ENCODE measurements at places on chromosomes 11 and 22.

- ATAC-seq: no peak
Measured at GRCh38 chr11:43574949-43575912, 105.3 kb upstream of the HSD17B12 start.

DNA sequence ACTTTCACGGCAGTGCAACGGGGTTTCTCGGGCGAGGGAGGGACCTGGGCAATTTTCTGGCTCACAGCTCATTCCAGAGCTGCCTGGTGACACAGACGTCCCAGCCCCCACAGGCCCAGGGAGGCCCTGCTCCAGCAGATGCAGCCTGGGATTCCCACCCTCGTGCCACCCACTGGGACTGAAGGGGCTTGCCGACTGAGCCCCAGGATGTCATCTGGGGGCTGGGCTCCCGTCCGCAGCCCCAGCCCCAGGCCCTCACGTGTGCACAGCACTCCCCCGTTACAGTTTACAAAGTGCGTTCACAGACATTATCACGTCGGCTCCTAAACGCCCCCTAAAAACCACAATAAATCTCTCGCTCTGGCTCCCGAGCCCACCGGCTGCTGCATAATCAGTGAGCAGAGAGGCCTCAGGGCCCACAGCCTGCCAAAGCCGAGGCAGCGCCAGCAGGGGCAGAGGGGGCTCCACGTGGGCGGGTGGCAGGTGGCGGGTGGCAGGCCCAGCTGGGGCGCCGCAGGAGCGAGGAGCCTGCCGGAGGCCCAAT is 76.9 kb upstream of the TCF20 start:
- ATAC-seq: no peak

GRCh38 chr11:125257190-125257579 is 92.6 kb downstream of the PKNOX2 start:
- no peak for ATAC-seq

DNA sequence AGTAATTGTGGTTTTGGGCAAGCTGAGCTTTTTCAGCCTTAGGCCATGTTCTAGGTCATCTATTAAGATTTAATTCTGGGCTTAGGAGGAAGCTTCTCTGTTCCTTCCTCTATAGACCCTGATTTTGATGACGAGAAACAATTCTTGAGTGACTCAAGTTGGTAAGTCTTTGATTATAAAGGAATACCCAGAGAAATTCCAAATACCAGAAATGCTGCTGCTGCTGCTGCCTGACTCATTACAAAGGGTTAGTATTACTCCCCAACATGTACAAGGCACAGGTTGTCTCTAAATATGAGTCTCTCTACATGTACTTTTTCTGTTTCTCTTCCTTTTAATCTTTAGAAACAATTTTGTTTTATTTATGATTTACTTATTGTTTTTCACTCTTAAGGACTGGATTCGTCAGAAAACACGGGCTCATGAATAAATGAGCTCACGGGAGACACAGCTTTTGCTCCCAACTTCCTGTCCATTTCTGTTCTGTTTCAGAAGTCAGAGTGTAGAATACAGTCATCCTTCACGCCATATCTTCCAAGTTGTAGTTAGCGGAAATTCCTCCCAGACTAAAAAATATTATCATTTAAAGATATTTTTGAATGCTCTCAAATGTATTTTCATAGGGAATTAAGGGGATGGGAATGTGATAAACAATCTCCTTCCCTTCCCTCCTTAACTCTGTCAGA is 31.8 kb upstream of the RBMXL2 start:
- ATAC-seq: no peak

GRCh38 chr11:74019104-74019738 is 10.3 kb upstream of the UCP3 start:
- peak; percentile 22 for ATAC-seq

DNA sequence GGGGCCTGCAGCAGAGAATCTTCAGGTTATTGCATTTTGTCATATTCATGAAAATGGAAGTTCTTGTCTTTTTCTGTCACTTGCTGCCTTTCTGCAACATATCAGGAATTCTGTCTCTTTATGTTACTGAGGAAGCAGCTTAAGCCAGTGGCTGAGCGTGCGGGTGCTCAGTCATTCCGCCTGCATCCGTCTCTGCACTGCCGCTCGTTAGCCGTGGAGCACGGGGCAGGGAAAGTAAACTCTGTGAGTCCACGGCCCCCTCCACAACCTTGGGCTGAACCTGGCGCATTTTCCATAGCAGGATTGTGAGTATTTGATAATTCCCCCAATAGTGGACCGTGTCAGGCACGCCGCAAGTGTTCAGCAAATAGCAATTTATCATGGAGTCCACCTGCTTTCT is 1007.7 kb downstream of the BRD1 start:
- ATAC-seq: no peak

- ATAC-seq: no peak
Measured at GRCh38 chr11:7490535-7490934, 5.2 kb downstream of the OLFML1 start.

DNA sequence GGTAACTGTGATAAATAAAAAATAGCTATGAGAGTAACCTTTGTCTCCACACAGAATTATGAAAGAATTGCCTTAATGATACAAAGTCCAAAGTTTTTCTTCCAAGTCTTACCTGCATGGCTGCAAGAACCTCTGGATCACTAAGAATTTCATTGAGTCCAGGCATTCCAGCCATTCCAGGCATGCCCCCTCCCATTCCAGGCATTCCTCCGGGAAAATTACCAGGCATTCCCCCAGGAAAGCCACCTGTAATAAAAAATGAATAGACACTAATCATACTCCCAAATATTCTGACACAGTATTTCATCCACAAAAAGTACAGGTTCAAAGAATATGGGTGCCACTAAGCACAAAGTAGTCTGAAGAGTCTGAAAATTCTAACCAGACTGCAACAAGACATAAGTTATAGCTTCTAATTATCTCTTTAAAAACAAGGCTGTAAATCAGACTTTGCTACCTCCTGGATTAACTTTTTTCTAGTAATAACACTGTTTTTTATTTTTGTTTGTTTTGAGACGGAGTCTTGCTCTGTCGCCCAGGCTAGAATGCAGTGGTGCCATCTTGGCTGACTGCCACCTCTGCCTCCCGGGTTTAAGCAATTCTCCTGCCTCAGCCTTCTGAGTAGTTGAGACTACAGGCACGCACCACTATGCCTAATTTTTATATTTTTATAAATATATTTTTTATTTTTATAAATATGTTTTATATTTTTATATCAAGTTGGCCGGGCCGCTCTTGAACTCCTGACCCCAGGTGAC is 8.0 kb upstream of the SLC25A17 start:
- ATAC-seq: no peak

DNA sequence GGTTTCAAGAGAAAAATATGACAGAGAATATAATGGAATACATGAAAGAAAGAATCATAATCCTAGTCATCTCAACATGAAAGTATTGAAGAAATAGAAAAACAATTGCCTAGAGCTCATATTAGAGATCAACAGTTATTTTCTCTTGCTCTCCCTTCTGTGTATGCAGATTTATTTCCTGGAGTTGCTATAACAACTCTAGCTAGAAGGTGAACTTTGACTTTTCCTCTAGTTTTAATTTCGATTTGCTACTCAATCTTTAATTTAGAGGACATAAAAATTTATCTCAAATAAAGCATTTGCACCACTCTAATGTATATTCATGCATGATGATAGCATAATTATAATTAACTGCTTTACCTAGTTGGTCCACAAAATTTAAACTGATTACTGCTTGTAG is 84.6 kb upstream of the PICALM start:
- no peak for ATAC-seq

DNA sequence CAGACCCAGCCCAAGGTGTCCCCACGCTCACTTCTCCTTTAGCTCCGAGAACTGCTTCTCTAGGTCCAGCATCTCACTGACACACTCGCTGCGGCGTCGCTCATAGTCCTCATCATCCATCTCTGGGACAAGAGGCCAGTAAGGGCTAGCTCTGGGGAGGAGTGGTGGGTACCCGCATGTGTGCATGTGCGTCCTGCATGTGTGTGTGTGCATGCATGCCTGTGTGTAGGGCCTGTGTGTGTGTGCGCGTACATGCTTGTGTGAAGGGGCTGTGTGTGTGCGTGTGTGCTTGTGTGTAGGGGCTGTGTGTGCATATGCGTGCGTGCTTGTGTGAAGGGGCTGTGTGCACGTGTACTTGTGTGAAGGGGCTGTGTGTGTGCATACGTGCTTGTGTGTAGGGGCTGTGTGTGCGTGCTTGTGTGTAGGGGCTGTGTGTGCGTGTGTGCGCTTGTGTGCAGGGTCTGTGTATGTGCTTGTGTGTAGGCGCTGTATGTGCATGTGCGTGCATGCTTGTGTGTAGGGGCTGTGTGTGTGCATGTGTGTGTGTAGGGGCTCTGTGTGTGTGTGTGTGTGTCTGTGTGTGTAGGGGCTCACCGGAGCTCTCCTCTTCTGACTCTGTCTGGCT is 3.3 kb downstream of the BRMS1 start:
- ATAC-seq: no peak

- no peak for ATAC-seq
Measured at GRCh38 chr11:35717043-35717442, 54.5 kb downstream of the TRIM44 start.

DNA sequence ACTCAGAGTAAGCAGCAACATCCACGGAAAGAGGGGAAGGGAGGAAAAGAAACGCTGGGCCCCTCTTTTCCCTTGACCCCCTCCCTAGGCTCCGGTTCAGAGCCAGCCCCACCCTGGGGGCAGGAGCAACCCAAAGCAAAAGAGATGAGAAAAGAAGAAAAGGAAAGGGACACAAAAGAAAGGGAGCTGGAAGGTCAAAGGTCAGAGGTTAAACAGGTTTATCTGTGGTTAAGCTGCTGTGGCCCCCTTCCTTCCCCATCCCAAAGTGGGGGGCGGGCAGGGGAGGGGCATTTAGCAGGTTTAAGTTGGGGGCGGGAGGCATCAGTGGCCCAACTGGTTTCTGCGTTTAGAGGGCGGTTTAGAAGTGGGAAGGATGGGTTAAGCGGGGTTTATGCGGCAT is 35.6 kb downstream of the SLC22A12 start:
- ATAC-seq: no peak

DNA sequence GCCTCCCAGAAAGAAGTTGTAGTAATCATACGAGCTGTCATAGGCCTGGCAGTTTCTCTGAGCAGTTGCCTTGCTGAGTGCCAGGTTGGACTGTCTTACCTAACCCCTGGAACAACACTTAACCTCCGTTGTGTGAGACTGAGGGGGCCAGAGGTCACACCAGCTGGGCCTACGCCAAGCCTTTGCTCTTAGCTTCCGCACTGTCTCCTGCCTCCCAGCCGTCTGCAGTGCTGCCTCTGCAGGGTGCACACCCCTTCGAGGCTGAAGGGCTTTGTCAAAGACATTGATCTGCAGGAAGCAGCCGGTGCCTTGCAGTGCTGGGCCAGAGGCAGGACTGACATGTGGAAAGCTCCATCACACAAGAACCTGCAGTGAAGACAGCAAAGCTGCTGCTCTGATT is 16.7 kb downstream of the TAB1 start:
- no peak for ATAC-seq

GRCh38 chr11:11605181-11605580 is 16.6 kb downstream of the GALNT18 start:
- ATAC-seq: no peak

DNA sequence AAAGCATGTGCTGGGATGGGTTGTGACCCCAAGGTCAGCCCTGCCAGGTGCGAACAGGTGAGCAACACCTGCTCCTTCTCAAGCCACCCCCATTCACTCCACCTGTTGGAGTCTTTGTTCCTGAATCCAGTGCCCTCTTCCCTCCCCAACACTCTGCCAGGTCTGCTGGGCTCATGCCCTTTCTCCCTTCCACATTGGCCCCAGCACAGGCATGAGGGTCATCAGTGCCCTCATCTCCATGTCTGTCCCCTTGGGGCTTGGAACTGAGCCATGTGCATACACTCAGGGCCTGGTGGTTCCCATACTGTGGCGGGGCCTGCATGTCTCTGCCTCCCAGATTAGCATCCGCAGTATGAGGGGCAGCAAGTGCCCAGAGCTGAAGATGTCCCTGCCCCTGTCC is 19.1 kb downstream of the RFPL2 start:
- no peak for ATAC-seq

- no peak for ATAC-seq
Measured at GRCh38 chr11:116072133-116072532, 567.9 kb upstream of the CADM1 start.

GRCh38 chr11:62020661-62021060 is 53.2 kb upstream of the FTH1 start:
- no peak for ATAC-seq

DNA sequence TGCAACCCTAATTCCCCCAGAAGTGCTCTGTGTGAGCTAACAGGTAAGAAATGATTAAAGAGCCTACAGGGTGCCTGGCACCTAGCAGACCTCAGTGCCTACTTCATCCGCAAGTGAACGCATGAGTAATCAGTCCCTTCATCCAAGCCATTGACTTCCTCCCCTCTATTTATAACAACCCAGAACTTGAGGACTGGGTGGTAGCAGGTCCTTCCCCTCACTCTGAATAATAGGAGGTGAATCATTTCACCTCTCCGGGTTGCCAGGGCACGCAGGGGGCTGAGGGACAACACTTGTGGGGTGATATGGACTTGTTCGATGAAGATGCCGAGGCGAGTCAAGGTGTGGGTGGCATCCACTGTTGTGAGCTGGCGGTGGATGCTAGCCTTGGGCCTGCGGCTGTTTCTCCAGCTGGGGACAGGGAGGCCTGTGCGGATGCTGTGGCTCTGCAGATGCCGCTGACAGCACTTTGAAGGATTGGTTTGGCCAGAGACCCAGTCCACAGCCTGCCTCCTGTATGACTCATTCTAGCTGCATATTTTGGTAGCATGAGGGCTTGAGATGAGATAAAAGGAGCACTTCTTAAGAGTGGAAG is 11.7 kb upstream of the SORL1-AS1 start:
- ATAC-seq: peak; percentile 77

- no peak for ATAC-seq
Measured at GRCh38 chr11:60900673-60901404, 5.5 kb downstream of the PRPF19 start.

DNA sequence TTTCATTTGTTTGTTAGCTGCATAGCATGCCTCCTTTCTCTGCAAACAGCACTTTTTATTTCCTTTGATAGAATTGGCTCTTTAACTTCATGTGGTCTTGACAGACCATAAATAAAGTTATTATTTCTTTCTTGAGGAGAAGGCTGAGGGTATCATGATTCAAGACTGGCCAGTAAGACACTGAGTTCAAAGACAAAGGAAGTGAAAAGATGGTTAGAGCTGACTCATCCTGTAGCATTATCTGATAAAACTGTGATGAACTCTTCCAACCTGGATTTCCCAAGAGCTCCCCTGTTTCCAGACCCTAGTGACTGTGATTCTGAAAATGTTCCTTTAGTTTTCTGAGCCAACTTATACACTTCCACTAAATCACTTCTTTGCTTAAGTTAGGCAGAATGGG is 179.3 kb upstream of the FAT3 start:
- ATAC-seq: no peak

DNA sequence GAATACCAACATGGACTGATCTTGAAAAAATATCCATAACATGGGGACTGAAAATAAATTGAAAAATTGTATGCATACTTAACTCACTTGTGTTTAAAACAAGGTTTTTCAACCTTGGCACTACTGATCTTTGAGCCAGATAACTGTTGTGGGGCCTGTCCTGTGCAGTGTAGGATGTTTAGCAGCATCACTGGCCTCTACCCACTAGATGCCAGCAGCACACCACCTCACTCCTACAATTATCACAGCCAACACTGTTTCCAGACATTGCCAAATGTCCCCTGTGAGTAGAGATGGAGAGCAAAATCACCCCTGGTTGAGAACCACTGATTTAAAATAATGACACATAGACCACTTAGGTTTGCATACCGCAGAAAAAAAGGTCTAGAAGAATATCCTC is 45.0 kb upstream of the SLC1A2 start:
- ATAC-seq: no peak

GRCh38 chr11:85725510-85726258 is 39.7 kb upstream of the CCDC89 start:
- no peak for ATAC-seq
